Thymus (tissue), 14 donors: ENCODE measurements at places on chromosomes 2 and 18. TPM values are rescaled to one million over a fixed set of nuclear protein-coding genes. Genes with fewer than 3 reads are reported as not detected.
A peak's percentile ranks its signal among the peaks of the same experiment; 100 is the strongest.

CAPG gene
- 190 TPM for total RNA-seq

GKN1 gene
- total RNA-seq = 1.4 TPM

GPR35 gene
- total RNA-seq = 5.9 TPM

ICOS gene
- total RNA-seq = 67.8 TPM

SLC9A4 gene
- total RNA-seq = 0.05 TPM

RAX gene
- under 0.01 TPM for total RNA-seq

RSAD2 gene
- 26.3 TPM for total RNA-seq

SP140 gene
- 6.6 TPM for total RNA-seq

CD8B2 gene
- total RNA-seq = 22.1 TPM

NEU4 gene
- 0.05 TPM for total RNA-seq

DNA sequence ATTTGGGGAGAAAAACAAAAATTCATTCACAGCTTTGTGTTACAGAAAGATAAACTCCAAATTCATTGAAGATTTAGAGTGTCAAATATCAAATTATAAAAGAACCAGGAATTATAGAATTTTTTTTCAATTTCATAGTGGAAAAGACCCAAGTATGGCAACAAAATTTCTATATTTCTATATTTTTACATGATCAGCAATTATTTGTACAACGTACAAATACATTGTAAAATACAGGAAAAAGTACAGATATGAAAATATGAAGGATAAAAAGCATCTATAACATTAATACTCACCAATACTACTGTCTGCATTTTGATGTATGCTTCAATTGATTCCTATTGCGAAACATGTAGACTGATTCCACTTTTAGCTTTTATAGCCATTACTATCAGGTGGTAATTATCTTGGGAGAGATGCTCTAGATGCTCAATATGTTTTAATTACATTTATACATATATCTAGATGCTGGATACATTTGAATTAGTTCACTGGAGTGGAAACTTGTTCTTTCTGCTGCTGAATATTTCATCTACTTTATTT, 4.0 kb downstream of the SH3YL1 start:
- no peaks in the 10 kb centered on the region for H3K4me1 ChIP-seq
- H3K27ac ChIP-seq = no peak overlapping the region
- no peak for DNase-seq

DNA sequence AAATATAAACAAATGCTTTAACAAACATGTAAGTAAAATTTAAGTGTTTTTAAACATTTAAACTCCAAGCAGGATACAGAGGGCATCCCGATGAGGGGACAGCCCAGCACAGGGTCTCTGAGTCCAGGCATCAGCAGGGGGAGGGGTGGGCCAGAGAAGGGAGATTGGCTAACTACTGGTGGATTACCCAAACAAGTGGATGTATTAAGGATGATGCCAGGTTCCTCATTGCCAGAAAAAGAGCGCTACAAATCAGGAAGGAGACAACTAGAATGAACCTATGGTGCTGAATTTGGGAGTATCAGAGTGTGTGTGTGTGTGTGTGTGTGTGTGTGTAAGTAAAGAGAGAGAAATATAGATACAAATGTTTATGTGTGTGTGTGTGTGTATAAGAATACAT, 162.0 kb upstream of the RMP24 start:
- H3K36me3 ChIP-seq = no peaks in the 10 kb centered on the region
- H3K27ac ChIP-seq = no peak overlapping the region
- H3K27me3 ChIP-seq = no peaks in the 10 kb centered on the region
- no peak for DNase-seq

GRCh38 chr2:25825238-25825637, 53.0 kb downstream of the ASXL2 start:
- no peak overlapping the region for H3K4me3 ChIP-seq
- H3K36me3 ChIP-seq = no peaks in the 10 kb centered on the region
- no peak overlapping the region for H3K27ac ChIP-seq
- H3K27me3 ChIP-seq = no peaks in the 10 kb centered on the region
- H3K4me1 ChIP-seq = no peaks in the 10 kb centered on the region
- no peak for DNase-seq

DNA sequence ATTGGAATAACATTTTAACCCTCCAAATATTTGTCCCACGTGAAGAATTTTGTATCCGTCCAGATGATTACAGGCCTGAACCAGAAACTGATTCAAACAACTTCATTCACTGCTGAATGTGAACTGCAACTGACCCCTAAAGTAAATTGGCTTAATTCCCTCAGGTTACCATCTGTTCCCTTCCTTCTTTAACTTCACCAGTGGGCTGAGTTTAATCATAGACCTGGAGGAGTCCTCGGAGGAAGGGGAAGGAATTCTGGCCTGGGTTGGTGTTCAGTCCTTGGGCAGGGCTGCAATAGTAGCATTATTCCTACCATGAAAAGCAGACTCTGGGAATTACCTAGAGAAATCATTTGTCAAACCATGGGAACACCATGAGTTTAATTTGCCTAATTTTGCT, 207.4 kb downstream of the TMEM247 start:
- no peaks in the 10 kb centered on the region for H3K4me1 ChIP-seq
- no peak overlapping the region for H3K4me3 ChIP-seq
- no peaks in the 10 kb centered on the region for H3K36me3 ChIP-seq
- no peak overlapping the region for H3K27ac ChIP-seq
- no peak for DNase-seq
- no peaks in the 10 kb centered on the region for H3K27me3 ChIP-seq

- H3K4me3 ChIP-seq = no peak overlapping the region
- no peaks in the 10 kb centered on the region for H3K27me3 ChIP-seq
- no peak for DNase-seq
- no peaks in the 10 kb centered on the region for H3K36me3 ChIP-seq
- H3K4me1 ChIP-seq = peaks cover 9% of the 10 kb centered on the region
These were observed 33.7 kb downstream of the LCT start for GRCh38 chr2:135803278-135803677.

DNA sequence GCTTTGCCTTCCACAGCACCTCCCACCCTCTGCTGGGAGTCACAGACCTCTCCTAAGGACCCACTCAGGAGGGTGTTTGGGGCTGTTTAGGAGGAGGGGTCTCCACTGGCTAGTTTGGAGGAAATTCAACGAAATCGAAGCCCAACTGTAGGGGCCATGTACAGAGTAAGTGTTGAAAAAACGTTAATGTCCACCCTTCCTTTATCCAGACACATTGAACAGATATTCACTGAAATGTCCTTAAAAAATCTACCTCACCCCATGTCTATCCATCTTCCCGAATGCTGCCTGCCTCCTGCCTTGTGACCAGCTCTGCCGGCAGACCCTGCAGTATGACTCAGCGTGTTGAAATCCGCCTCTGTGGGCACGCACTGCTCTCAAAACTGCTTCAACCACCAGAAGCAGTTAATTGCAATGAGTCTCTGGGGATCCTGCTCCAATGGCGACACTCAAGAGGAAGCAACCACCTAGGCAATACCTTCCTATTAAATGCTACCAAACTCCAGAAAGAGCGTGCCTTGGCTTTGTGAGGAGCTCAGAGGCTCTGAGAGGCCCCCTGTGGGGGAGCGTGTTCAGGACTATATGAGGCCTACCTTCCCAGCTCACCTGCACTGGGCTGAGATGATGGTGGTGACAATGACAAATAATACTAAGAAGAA, 61.4 kb upstream of the RTN4 start:
- no peak for DNase-seq
- H3K27me3 ChIP-seq = no peaks in the 10 kb centered on the region
- no peak overlapping the region for H3K4me3 ChIP-seq
- H3K27ac ChIP-seq = peak overlapping the region; percentile 27
- no peaks in the 10 kb centered on the region for H3K36me3 ChIP-seq

DNA sequence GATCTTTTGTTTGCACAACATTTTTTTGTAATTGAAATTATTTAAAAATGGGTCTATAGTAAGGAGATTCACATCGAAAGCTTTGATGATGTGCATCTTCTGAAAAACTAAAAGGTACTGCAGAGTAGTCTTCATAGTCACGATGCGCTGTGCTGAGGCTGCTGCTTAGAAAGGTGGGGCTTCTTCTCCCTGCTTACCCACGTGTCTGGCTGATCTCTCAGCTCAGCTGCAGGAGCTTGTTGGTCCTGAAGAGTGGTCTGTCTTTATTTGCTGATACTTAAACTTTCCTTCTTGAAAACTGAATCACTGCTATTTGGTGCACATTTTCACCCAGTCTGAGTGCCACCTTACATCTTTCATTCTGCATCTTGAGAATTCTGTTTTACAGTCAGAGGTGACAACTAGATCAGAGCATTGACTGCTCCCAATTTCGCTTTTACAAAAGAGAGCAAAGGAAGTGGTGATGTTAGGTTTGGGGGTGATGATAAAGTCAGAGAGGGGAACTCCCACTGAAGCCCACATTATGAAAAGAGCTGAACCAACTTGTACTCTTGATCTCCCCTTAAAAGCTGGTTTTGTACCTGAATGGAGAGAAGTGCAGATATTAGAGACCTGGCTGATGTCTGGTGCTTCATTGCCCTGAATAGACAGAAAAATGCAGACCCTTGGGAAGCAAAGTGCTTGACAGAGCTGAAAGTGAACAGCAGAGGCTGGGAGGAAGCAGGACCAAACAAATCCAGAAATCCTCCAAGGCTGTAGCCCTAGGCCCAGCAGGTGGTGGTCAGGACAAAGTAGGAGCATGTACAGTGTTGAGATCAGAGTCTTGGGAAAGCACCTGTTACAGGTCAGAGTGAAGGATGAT, 984.5 kb downstream of the TSN start:
- no peaks in the 10 kb centered on the region for H3K4me1 ChIP-seq
- H3K4me3 ChIP-seq = no peak overlapping the region
- H3K27me3 ChIP-seq = no peaks in the 10 kb centered on the region
- no peaks in the 10 kb centered on the region for H3K36me3 ChIP-seq
- DNase-seq = no peak

DNA sequence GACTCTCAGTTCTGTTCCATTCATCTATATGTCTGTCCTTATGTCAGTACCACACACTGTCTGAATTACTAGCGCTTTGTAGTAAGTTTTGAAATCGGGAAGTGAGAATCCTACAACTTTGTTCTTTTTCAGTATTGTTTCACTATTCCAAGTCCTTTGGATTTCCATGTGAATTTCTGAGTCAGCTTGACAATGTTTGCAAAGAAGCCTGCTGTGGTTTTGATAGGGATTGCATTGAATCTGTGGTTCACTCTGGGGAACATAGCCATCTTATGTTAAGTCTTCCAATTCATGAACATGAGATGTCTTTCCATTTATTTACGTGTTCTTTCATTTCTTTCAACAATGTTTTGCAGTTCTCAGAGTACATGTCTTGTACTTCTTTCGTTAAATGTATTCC, 15.0 kb downstream of the SLC3A1 start:
- no peaks in the 10 kb centered on the region for H3K27me3 ChIP-seq
- no peak overlapping the region for H3K4me3 ChIP-seq
- no peak overlapping the region for H3K27ac ChIP-seq
- no peaks in the 10 kb centered on the region for H3K4me1 ChIP-seq
- DNase-seq = no peak

DNA sequence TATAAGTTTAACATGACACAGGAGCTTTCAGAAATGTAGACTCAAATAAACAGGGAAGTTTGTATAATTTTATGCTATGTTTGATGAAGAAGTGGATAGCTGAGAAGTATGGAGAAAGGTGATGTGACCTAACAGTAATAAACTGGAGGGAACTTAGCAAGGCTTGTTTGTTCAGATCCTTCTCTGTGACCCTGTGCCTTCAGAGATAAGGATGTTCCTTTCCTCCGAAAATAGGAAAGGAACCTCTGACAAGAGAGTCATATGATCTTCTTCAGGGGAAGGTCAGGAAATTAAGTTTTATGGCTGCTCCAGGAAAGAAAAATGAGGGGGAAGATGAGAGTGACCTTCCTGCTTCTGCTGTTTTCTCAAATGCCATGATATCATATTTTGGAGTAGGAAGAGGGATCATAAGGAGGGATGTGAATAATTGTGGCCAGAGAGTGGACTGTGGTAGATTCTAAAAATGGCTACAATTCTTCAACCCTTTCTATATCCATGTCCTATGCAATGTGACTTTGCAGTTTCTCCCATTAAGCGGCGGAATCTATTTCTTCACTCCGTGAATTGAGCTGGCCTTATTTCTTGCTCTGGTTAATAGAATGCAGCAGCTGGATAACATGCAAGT, 8.5 kb upstream of the C2orf69 start:
- H3K27ac ChIP-seq = no peak overlapping the region
- no peaks in the 10 kb centered on the region for H3K36me3 ChIP-seq
- no peaks in the 10 kb centered on the region for H3K27me3 ChIP-seq

DNA sequence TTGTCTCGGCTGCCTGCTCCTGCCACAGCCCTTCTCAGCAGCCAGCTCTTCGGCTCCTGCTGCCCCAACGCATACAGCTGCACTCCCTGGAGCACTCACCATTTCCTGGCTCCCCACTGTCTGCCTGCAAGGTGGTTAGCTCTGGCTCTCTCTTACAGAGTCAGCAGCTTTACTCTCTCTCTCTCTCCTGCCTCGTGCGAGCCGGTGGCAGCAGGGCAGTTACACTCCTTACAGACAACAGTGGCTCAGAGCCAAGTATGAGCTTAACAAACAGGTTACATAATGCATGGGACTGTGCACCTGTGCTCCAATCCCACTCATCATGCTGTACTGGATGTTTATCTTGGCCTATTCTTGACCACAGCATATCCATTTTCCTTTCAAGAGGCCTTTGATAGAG, 47.4 kb upstream of the DNAJC10 start:
- no peaks in the 10 kb centered on the region for H3K36me3 ChIP-seq
- no peak for DNase-seq
- no peak overlapping the region for H3K27ac ChIP-seq
- H3K4me3 ChIP-seq = no peak overlapping the region
- H3K4me1 ChIP-seq = no peaks in the 10 kb centered on the region
- H3K27me3 ChIP-seq = no peaks in the 10 kb centered on the region

GRCh38 chr2:190875891-190876290, 4.7 kb upstream of the GLS start:
- no peak overlapping the region for H3K27ac ChIP-seq
- H3K27me3 ChIP-seq = no peaks in the 10 kb centered on the region
- H3K36me3 ChIP-seq = no peaks in the 10 kb centered on the region

DNA sequence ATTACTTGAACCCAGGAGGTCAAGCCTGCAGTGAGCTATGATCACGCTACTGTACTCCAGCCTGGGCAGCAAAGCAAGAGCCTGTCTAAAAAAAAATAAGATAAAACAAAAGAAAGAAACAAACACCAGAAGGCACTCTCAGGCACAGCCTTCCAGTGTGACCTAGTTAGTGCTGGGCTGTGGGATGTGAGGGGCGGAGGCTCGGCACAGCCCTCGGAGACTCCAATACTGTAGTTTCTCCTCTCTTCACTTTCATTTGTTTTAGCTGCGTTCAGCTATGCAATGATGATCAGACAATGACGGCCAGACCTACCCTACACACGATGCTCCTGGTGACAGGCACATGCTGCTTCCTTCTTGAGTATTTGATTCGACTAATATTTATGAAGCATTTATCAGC, 127.7 kb downstream of the SOCS6 start:
- DNase-seq = no peak
- H3K27ac ChIP-seq = no peak overlapping the region
- no peak overlapping the region for H3K4me3 ChIP-seq
- H3K36me3 ChIP-seq = no peaks in the 10 kb centered on the region
- no peaks in the 10 kb centered on the region for H3K27me3 ChIP-seq

DNA sequence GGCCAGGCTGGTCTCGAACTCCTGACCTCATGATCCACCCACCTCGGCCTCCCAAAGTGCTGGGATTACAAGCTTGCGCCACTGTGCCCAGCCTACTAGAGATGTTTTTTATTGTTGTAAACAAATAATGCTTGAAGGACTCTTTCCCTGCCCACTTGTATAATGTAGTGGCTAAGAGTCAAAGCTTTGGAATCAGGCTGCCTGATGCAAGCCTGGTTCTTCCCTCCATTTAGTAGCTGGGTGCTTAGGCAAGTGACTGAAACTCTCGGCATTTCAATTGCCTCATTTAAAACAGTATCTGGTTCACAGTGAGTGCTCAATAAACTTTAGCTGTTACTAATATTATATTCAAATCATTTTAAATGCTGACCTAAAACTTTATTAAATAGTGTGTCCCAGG, 264.0 kb upstream of the FBXO11 start:
- no peaks in the 10 kb centered on the region for H3K4me1 ChIP-seq
- H3K27me3 ChIP-seq = no peaks in the 10 kb centered on the region
- H3K27ac ChIP-seq = no peak overlapping the region
- no peaks in the 10 kb centered on the region for H3K36me3 ChIP-seq
- DNase-seq = no peak
